ENCODE measurements at places on chromosomes 13 and 19.

GRCh38 chr13:47621931-47622330 lies 379.1 kb downstream of the SUCLA2 start:
- no peak for DNase-seq

GRCh38 chr13:111903143-111903542 lies 163.8 kb upstream of the SOX1 start:
- DNase-seq = no peak

- DNase-seq = no peak
Observed at GRCh38 chr19:38089440-38089839, 134.6 kb downstream of the DPF1 start.

GRCh38 chr19:30356951-30357579 lies 15.1 kb upstream of the ZNF536 start:
- DNase-seq = no peak
